ENCODE measurements at places on chromosomes 3 and 15.

DNA sequence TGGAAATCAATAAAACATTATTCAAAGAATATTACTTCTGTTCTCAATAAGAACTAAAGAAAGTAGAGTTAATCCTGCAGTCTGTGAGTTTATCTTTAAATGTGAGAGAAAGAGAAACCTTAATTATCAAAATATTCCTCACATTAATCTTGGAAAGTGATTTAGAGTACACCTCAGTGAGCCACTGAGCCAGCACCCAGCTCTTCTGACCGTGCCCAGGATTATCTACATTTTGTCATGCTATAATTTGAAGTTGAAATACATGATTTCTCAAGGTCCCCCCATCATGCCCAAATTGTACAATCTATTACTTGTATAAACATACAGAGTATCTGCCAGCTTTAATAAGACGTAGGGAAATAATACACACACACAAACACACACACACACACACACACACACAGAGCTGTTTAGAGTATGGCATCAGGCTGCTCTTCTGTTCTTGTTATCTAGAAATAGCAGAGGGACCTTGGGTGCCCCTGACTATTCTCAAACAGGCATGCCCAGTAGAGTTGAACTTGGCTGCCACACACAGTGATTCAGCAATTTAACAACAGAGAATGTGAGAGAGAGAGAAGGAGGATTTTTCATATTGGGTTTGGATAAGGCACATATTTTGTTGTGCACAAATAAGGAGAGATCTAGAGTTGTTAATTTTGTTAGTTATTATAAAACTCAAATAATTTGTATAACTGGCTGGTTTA, 74.4 kb downstream of the P2RY1 start:
- DNase-seq = no peak

DNA sequence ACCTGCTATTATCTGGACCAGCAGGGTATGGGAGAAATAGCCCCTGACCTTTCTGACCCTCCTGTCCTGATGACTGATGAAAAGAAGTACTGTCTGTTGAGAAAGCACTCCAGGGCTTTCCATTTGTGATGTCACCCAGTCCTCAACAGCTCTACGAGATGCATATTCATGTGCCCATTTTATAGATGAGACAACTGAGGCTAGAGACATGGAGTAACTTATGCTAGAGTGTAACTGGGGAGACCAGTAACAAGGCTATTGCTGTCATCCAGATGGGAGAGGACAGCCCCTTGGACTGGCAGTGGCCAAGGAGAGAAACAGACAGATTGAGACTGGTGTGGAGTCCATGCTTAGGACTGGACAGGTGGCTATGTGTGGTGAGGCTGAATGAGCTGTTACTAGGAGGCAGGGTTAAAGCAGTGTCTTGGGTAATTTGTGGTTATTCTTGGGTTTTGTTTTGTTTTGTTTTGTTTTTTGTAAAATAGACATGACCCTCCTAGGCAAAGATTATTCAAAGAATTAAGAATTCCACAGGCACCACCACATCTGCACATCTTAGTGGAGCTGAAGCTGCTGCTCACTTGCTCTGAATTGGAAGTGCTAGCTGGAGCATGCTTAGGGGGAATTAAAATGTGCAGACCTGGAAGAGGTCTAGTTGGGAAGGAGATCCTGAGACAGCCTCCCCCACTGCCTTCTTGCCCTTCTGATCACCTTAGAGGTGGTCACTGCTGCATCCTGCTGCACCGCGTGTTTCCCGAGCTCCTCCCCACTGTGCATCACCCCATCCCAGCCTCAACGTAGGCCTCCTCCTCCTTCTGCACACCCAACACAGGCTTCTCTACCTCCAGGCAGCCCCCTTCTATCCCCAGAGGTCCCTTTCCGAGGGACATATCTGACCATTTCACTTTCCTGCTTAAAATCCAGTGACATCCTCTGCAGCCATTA, 8.4 kb downstream of the HRH1 start:
- DNase-seq = no peak

DNA sequence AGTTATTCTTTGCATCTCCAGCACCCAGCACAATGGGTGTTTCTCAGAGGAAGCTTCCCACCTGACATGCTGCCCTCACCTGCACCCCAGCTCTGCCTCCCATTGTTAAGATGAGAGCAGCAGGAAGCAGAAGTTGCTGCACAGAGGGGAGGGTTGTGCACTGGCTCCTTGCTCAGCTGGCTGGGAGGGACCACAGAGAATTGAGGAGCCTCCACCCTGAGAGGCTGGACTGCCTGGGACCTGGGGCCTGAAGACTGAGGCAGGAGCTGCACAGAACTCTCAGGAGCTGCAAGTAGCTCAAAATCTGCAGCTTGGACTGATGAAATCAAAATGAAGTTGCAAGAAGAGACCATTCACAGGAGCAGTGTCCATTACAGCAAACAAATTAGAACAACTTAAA, 222.3 kb upstream of the LINGO1 start:
- DNase-seq = no peak

- DNase-seq = no peak
Measured at GRCh38 chr15:74209997-74210671, 7.5 kb upstream of the STRA6 start.

- no peak for DNase-seq
Measured at GRCh38 chr3:56055951-56056350, 412.3 kb downstream of the ERC2 start.

GRCh38 chr3:144859161-144859560, 887.5 kb downstream of the DIPK2A start:
- DNase-seq = no peak

DNA sequence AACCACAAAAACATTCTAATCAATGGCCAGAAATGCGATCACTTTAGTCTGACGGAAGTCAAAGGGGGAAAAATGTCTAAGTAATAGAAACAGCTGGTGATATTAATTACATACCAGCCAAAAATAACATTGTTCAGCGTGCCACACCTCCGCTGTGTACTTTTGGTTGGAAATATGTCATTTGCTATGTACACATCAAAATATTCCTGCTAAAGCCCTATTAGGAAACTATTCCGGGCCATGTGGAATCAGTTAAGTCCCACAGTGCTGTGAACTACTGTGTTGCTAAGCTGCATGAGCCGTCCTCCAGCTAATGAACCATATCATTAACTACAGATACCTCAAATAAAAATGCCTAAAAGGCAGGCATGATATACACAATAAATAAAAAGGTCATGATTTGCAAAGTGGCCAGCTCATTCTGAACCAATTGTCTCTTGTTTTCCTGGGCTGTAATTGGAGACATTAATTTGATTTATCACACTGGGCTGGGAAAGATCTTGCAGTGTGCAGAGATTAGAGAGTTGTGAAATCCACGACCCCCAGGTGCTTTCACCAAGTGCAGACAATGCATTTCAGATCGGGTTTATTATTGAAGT, 200.5 kb upstream of the LRTM1 start:
- no peak for DNase-seq

GRCh38 chr3:101509811-101510210, 3.2 kb downstream of the SENP7 start:
- DNase-seq = no peak

GRCh38 chr15:88610701-88611231, 10.4 kb upstream of the AEN start:
- DNase-seq = no peak

DNA sequence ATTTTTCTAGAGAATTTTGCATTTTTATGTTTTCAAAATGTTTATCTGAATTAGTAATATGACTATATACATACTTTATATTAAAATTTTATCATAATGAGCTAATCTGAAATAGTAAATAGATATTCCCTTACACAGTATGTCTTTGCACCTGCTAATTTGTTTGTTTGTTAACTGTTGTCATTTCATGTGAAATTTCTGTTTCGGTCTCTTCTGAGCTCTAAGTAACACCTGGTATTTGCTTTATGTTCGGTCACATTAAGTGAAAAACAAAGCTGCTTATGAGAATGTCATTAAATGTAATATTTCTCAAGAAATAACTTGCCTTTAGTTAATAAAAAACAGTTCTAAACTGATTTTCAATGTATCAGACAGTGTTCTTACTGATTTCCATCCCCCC, 61.1 kb downstream of the FNDC3B start:
- no peak for DNase-seq

- no peak for DNase-seq
Measured at GRCh38 chr3:177681852-177682251, 484.6 kb upstream of the TBL1XR1 start.

- no peak for DNase-seq
Measured at GRCh38 chr3:63679186-63679585, 26.7 kb downstream of the SNTN start.

GRCh38 chr3:32522682-32523081, 20.0 kb upstream of the CMTM6 start:
- no peak for DNase-seq

DNA sequence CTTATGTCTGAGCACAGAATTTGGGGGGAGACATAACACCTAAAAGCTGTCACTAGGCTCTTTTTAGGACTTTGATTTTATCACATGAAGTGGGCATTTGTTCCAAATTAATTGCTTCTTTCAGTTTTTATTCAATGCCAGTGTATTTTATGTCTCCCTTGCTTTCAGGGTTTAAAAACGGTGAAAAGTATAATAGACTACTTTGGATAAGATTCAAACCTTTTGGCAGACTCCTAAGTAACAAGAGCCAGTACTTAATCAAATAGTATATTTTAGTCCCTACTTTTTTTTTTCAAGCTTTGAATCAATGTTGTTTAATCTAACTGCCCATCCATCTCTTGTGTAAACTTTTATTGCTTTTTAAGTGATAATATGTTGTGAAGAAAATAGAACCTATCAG, 847.2 kb upstream of the DPPA4 start:
- no peak for DNase-seq

- no peak for DNase-seq
Measured at GRCh38 chr3:126693921-126694320, 10.1 kb upstream of the CHCHD6 start.

GRCh38 chr15:80201256-80202015, 48.6 kb downstream of the FAH start:
- no peak for DNase-seq

DNA sequence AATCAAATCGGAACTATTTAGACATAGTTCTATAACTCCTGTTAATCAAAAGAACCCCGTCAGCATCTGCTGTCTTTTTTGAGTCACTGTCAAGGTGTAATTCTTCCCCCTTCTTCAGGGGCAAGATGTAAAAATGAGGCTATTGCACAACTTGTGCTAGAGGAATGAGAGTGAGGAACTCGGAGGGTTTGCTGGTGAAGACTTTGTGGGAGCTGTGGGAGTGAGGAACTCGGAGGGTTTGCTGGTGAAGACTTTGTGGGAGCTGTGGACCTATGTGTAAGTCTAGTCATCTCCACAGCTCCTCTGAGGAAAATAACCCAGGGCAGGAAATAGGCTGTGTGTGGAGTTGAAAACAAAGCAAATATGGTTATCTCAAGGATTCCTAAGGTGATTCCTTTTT, 2.5 kb upstream of the CERS3 start:
- DNase-seq = no peak

- no peak for DNase-seq
Measured at GRCh38 chr15:40461958-40462357, 8.8 kb upstream of the CHST14 start.

- DNase-seq = peak; percentile 48
Measured at GRCh38 chr3:94336046-94336753, 273.3 kb downstream of the NSUN3 start.

- peak; percentile 72 for DNase-seq
Measured at GRCh38 chr15:40150163-40150925, 10.5 kb upstream of the BUB1B start.

- DNase-seq = no peak
Measured at GRCh38 chr3:39143051-39143885, 10.1 kb downstream of the CSRNP1 start.

- no peak for DNase-seq
Measured at GRCh38 chr15:78317145-78317836, 17.9 kb upstream of the SKIC8 start.

DNA sequence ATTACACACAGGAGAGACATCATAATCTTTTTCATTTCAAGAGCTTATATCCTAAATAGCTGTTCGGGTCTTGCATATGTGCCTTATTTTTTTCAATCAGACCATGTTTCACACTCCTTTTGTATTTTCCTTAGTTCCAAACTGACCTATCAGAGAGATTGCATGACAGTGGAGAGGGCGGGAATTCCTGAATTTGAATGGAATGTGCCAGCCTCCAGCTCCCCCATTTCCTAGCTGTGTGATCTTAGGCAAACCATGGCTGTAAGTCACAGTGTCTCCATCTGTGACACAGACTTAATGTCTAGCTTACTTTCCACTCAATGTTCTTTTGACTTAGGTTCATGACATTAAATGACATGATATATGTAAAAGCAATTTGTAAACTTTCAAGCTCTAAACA, 62.0 kb upstream of the CSTA start:
- DNase-seq = no peak

- no peak for DNase-seq
Measured at GRCh38 chr15:53644660-53645059, 114.8 kb downstream of the WDR72 start.

DNA sequence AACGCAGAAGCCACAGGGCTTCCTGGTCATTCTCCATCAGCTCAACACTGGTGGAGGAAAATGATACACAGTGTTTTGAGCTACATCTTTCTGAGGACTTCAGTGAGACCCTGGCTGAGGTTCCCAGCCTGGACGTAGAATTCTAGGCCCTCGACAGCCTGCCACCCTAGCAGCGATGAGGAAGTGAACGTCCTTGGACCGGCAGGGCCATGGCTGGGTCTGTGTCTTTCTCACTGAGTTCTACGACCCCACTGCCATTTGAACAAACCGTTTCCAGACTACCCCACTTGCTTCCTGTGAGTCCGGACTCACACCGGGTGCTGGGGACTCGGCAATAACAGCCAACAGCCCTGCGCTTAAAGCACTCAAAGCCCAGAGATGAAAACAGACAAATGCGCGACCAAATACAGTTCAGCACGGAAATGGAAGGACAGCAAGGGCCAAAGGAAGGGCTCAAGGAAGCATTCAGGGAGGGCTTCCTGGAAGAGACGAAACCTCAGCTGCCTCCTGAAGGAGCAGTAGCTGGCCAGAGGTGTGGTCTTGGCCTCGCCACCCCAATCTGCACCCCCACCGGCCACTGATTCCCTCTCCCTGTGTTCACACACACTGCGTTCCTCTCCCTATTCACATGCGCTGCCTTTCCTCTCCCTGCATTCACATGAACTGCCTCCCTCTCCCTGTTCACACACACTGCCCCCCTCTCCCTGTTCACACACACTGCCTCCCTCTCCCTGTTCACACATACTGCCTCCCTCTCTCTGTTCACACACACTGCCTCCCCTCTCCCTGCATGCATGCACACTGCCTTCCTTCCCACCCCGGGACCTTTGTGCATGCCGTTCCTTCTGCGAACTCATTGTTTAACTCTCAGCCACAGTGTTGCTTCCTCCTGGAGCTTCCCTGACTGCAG, 136.3 kb upstream of the PRR20G start:
- DNase-seq = no peak

- DNase-seq = no peak
Measured at GRCh38 chr3:127545216-127545615, 45.3 kb downstream of the TPRA1 start.
